Vagina (tissue), 2 donors: ENCODE measurements at places on chromosomes 12 and 14.
A peak's percentile ranks its signal among the peaks of the same experiment; 100 is the strongest.

- DNase-seq: no peak
These were observed 19.4 kb downstream of the SERPINA1 start for GRCh38 chr14:94368956-94369355.

GRCh38 chr14:91897106-91897701 is 29.9 kb upstream of the TC2N start:
- no peak for DNase-seq

DNA sequence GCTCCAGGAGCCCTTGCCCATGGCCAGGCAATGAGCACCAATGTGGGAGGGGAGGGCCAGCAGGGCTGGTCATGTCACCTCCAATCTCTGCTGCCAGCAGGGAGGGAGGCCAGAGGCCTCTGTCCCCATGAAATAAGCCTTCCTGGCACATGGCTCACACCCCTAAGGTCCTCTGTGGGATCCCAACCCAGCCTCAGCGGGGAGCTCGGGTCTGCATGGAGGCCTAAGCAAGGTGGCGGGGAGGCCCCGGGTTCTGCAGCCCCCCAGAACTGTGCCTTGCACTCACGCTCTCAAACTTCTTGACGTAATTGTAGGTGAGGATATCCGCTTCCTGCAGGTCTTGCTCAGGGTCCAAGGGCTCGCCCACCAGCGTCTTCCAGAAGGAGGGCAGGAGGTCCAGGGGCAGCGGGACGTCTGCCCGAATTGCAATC is 41.7 kb downstream of the TRAFD1 start:
- no peak for DNase-seq

DNA sequence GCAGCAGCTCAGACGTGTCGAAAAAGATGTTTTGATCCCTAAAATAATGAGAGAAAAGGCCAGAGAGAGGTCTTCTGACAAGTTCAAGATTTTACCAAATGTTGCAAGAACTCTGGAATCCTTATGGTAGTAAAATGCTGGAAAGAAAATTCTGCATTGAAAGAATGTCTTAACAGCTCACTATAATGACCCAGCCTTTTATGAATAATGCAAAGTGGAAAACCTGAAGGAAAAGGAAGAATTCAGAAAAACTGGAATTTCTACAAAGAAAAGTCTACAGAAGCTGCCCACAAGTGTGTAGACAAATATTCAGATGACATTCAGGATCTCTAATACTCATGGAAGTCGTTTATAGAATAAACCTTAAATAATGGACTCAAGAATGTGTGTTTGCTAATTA is 1.8 kb upstream of the CCDC88C start:
- no peak for DNase-seq

DNA sequence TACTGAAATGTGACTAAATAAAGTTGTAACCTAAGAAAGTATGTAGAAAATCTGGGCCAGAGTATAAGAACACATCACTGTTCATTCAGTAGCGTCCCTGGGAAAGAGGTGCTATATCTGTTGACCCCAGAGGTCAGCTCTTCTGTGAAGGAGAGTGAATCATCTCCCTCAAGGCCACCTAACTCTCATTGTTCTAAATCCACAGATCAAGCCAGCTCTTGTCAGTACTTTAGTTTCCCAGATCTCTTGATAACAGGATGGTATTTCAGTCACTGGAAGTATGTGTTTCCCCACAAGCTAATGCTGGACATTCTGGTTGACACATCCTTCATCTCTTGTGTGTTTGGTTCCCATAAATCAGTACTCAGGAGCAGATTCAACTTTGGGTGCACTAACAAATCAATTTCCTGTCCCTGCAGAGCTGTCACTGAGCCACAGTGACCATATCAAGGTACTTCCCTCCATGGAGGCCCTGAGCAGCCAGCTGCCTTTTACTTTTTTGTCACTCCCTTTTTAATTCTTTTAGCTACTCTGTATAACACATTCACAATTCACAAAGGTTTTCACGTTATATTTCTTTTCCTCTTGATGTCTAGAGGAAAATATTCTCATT is 7.8 kb downstream of the KRT1 start:
- no peak for DNase-seq

DNA sequence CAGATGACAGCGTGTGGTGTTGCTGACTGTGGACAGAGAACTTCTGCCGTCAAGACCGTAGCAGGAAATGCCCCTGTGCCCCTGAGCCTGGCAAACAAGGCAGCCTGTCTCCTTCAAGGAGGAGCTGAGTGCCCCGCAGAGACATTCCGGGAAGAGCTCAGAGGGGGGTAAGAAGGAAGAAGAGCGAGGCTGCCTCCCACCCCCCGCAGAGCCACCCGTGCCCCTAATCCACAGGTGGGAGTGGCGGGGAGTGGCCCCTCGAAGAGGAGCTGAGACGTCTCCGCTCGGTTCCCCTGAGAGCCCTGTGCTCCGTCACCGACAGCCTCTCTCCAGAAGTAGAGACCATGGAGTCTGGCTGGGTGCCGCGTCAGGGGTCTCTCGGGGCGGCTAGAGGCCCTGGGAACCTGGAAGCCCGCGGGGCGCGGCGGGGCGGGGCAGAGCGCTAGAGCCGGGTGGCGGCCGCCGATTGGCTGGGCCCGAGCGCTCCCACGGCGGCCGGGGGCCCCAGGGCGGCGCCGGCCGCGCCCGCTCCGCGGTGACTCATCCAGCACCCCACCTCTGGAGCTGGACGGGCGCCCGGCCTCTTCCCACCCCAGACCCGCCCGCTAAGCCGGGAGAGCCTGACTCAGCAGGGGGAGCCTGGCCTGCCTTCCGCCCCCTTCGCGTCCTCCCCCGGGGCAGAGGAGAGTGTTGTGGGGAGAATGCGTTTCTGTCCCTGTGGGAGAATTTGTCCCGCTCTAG is 25.2 kb upstream of the KRT78 start:
- no peak for DNase-seq

- DNase-seq: no peak
These were observed 33.8 kb downstream of the ZFP36L1 start for GRCh38 chr14:68759017-68759560.

GRCh38 chr12:132505852-132506219 is 15.9 kb downstream of the FBRSL1 start:
- no peak for DNase-seq

GRCh38 chr12:129202109-129202814 is 349.0 kb downstream of the GLT1D1 start:
- DNase-seq: peak; percentile 40

- DNase-seq: no peak
These were observed 4.2 kb upstream of the DTX1 start for GRCh38 chr12:113052326-113052725.

DNA sequence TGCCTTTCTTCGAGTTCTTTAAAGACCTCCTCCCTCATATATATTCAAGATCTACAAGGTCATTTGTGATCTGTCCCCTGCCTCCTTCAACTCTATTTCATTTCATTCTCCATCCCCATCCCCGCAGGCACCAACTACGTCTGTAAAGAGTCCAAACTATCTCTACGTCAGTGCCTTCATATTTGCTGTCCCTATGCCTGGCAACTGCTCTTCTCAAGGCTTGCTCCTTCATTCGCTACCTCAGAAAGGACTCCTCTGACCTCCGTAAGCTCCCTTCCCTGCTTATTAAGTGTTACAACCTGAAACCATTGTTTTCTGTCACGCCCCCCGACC is 650 bp downstream of the LLPH start:
- DNase-seq: no peak

GRCh38 chr12:57888409-57889157 is 42.1 kb upstream of the CTDSP2 start:
- no peak for DNase-seq

GRCh38 chr12:47835006-47835830 is 15.5 kb upstream of the HDAC7 start:
- no peak for DNase-seq

GRCh38 chr12:98645572-98646067 is 530 bp downstream of the APAF1 start:
- DNase-seq: no peak

DNA sequence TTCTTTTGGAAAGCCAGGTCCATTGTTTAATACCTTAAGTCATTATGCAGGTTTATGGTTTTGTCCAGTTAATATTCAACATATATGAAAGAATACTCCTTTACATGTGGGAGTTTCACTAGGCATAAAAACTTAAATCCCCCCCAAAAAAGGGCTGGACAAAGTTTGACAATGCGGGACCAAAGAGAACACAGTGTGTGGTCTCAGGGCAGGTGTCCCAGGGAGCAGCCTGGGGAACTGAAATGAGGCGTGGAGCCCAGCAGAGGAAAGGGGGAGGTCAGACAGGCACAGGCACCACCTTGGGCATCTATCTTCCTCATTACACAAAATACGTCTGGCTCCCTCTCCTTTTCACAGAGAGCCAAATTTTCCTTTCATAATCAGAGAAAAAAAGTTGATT is 22.5 kb downstream of the PKP2 start:
- no peak for DNase-seq

DNA sequence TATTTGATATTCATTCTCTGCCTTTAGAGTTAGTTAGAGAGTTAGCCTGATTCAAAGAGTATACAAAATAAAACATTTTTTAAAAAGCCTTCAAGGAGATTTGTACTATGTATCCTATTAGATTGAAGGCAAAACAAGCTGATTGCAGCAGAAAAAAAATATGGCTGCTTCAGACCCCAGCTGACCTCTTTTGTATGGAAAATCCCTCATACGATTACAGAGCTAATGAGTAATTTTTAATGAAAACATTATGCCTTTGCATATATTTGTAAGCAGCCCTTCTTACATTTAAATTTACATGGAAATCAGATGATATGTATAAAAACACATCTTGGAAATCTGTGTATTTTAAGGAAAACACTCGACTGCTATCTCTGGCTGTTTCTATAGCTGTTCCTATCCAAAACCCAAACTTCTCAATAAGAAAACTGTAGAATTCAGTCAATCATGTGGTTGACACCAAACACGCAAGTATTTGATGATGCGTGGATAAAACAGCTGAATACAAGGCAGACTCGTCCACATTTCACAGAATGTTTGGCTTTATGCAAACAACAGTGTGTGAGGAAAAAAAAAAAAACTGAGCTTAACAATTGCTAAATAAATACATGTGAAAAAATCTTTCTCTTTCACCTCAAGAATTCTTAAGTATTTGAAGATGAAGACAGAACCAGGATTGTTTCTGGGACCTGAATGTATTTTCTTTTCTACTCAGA is 275.3 kb downstream of the EGLN3 start:
- DNase-seq: no peak

- DNase-seq: no peak
These were observed 32.0 kb upstream of the CCND2 start for GRCh38 chr12:4241592-4241991.

GRCh38 chr12:103205906-103206305 is 248.4 kb downstream of the ASCL1 start:
- DNase-seq: no peak

- no peak for DNase-seq
These were observed 362.6 kb upstream of the CLEC14A start for GRCh38 chr14:38618514-38618913.

GRCh38 chr12:50062728-50063460 is 5.5 kb downstream of the ASIC1 start:
- DNase-seq: no peak

- no peak for DNase-seq
These were observed 19.1 kb downstream of the LRTM2 start for GRCh38 chr12:1839464-1839863.

DNA sequence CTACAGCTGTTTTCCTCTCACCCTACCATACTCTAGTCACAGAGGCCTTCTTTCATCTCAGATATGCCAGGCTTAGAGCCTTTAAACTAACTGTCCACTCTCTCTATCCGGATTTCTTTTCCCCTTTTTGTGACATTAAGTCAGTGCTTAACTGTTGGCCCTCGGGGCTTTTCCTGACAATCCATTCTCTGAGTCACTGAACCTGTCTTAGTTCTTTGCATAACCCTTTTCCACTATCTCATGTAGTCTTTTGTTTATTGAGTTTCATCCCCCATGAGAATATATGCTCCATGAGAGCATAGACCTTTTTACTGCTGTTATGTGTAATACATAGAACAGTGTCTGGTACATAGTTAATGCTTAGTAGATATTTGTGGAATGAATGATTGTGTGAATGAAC is 68.7 kb downstream of the PLEKHA5 start:
- DNase-seq: no peak
